ENCODE measurements at places on chromosomes 11 and 22.

- DNase-seq = no peak
Measured at GRCh38 chr11:66875378-66875777, 18.5 kb downstream of the LRFN4 start.

GRCh38 chr22:25555586-25555985, 8.9 kb upstream of the GRK3 start:
- DNase-seq = no peak

GRCh38 chr11:40924915-40925314, 534.5 kb downstream of the LRRC4C start:
- DNase-seq = no peak

DNA sequence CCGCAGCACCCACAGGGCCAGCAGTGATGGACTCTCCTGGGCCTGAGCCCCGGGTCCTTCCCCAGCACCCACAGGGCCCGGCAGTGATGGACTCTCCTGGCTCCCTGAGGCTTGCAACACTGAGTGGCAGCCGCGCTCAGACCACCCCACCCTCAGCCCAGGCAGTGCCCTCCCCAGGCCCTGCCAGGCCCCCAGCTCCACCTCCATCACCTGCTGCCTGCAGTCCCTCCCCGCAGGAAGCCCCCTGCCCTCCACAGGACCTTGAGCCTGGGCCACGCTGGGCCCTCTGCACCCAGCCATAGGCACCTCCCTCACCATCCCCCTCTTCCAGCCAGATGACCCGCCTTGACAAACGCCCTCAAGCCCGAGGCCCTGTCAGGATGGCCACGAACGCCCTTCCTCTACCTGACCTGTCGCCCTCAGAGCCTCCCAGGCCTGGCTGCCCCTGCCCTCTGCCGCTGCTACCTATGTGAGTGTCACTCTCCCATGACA, 11.4 kb downstream of the ALG12 start:
- no peak for DNase-seq

DNA sequence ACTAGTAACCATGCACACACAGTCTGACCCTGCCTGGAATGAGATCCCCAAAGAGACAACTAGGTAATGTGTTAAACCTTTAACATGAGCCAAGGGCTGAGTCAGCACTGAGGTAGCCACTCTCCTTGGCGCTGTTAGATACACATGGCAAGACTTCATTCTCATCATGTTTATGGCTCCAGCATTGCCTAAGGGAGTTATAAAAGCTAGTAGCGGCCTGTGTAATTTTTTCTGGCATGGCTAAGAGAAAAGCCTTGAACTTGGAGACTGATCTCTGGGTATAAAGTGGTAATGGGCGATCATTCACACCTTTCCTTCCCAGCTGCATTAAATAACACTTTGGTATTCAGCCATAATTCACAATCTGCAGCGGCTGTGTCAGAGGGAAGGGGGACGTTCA, 779.7 kb upstream of the LRRC4C start:
- no peak for DNase-seq

DNA sequence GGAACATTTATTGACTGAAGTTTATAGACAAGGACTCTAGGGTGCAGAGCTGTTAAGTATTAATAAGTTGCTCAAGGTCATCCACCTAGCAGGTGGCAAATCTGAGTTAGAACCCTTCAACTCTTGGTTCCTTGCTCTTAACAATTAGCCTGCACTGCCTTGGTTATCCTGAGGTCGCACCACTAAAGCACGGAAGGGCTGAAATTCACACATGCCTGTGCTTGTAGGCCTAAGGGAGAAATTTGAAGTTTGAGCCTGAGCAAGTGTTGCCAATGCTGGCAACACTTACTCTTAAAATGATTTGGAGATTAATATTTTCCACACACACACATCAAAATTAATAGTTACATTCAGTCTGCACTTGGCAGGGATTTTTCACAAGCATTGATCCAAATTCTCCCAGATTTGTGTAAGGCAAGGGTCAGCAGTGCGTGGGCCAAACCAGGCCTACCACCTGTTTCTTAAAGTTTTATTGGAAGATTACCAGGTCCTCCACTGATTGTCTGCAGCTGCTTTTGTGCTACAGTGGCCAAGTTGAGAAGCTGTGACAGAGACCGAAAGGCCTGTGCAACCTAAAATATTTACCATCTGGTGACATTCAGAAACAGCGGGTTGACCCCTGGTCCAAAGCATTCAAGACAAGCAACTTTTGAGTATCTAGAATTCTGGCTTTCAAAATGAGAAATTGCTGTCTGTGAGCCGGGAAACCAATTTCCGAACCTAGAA, 16.3 kb downstream of the APOL5 start:
- DNase-seq = no peak

DNA sequence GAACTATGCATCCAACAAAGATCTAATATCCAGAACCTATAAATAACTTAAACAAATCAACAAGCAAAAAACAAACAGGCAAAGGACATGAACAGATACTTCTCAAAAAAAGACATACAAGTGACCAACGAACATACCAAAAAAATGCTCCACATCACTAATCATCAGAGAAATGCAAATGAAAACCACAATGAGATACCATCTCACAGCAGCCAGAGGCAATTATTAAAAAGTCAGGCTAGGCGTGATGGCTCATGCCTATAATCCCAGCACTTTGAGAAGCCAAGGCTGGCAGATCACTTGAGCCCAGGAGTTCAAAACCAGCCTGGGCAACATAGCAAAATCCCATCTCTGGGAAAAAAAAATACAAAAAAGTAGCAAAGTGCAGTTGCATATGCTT, 10.7 kb downstream of the SAA4 start:
- DNase-seq = no peak

DNA sequence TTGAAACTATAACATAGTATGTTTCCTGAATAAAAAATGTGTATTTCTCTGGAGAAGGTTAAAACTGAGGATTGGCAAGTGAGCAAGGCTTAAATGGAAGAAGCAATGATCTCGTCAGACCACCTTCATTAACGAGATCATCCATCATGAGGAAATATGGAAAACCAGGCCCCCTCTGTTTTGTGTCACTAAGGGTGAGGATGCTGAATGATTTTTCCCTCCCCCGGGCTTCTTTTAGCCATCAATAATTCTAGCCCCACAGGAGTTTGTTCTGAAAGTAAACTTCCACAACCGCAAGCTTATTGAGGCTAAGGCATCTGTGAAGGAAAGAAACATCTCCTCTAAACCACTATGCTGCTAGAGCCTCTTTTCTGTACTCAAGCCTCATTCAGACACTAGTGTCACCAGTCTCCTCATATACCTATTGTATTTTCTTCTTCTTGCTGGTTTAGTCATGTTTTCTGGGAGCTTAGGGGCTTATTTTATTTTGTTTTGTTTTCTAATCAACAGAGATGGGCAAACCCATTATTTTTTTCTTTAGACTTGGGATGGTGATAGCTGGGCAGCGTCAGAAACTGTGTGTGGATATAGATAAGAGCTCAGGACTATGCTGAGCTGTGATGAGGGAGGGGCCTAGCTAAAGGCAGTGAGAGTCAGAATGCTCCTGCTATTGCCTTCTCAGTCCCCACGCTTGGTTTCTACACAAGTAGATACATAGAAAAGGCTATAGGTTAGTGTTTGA, 5.8 kb upstream of the HBE1 start:
- no peak for DNase-seq

- no peak for DNase-seq
Measured at GRCh38 chr11:35523331-35523768, 2.1 kb downstream of the PAMR1 start.

- DNase-seq = no peak
Measured at GRCh38 chr11:45057938-45058646, 88.3 kb upstream of the PRDM11 start.

DNA sequence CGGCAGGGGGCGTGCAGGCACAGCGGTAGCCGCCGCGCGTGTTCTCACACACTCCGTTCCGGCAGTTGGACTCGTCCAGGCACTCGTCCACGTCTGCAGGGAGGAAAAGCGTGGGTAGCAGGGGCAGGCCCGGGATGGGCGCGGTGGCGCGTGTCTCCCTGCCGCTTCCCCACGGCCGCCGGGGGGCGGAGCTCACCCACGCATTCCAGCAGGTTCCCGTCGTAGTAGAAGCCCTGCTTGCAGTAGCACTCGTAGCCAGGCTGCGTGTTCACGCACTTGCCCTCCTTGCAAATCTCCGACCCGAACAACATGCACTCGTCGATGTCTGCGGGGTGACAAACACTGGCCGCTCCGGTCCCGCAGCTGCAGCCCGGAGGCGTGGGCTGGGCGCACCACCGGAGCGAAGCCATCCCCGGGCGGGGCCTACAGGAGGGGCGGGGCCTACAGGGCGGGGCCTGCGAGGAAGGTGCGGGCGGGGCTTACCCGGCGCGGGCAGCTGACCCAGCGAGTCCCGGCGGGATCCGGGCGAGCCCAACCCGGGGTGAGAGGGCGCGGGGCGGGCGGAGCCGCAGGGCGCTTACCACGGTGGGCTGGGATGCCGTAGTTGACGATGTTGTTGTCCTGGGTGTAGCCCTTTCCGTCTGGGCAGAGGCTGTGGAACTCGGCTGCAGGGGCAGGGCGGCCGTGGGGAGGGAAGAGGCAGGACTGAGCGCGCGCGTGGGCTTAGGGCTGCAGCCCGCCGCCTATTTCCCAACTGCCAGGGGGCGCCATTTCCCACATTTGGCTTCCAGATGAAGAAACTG, 15.6 kb downstream of the SCYL1 start:
- DNase-seq = peak; percentile 94

- DNase-seq = peak; percentile 50
Measured at GRCh38 chr11:120771551-120772060, 252.3 kb upstream of the TBCEL start.

GRCh38 chr11:86395061-86395551, 20.4 kb downstream of the CCDC81 start:
- DNase-seq = peak; percentile 53

DNA sequence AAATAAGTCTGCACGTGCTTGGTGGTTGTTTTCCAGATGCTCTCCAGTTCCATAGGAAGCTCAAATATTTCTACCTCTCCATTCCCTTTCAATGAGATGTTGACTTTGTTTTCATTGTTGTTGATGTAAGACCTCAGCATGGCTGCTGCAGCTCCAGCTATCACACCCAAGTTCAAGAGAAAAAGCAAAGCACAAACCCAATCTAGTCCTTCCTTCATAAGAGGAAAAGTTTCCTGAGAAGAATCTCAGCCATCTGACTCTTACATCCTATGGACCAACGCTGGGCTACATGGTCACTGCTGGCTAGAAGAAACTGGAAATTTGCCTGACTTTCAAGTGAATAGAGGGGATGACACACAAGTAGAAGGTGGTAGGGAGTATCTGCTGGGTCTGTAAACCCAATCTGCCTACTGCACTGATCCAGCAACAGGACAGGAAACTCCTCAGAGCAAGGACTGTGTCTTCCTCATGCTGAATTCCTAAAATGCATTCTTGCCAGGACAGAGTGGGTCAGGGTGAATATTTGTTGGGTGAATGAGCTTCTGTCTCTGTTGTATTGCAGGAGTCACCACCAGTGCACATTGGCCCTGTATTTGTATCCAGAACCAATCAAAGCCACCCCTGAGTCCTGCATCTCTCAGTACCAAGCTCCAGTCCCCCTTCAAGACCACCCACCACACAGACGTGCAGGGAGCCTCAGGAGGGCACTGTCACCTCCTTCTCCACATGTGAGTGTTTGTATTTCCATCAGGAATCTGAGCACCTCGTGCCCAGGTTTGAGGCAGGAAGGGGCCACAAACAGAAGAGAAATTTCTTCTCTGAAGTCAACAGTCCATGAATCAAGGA, 118.0 kb upstream of the IGLL5 start:
- no peak for DNase-seq

DNA sequence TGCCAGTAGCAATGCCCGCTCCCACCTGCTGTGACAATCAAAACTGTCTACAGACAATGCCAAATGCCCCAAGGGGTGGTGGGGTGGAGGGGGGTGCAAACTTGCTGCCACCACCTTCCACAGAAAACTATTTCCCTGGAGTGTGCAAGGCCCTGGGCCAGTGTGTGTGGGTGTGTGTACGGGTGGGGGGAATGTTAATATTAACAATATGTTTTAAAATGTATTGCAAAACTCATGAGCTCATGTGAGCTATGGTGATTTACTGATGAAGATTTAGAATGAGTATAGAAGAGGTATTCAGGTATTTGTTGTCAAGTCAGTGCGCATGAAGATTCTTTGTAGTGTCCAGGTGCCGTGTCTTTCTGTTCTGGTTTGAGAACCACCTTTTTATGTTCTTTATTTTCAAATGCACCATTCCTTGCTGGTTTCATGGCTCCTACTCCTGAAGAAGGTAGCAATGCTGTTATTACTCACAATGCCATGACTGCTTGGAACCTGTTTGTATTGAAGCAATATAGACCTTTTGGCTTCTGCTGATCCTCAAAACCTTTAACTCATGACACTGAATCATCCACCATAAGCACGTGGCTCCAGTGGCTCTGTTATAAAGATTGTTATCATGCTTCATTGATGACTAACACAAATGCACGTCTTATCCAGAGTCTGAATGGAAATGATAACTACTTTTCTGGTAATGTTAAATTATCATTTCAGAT, 29.9 kb upstream of the AQP11 start:
- DNase-seq = no peak

- DNase-seq = no peak
Measured at GRCh38 chr11:11555208-11555607, 66.6 kb downstream of the GALNT18 start.

DNA sequence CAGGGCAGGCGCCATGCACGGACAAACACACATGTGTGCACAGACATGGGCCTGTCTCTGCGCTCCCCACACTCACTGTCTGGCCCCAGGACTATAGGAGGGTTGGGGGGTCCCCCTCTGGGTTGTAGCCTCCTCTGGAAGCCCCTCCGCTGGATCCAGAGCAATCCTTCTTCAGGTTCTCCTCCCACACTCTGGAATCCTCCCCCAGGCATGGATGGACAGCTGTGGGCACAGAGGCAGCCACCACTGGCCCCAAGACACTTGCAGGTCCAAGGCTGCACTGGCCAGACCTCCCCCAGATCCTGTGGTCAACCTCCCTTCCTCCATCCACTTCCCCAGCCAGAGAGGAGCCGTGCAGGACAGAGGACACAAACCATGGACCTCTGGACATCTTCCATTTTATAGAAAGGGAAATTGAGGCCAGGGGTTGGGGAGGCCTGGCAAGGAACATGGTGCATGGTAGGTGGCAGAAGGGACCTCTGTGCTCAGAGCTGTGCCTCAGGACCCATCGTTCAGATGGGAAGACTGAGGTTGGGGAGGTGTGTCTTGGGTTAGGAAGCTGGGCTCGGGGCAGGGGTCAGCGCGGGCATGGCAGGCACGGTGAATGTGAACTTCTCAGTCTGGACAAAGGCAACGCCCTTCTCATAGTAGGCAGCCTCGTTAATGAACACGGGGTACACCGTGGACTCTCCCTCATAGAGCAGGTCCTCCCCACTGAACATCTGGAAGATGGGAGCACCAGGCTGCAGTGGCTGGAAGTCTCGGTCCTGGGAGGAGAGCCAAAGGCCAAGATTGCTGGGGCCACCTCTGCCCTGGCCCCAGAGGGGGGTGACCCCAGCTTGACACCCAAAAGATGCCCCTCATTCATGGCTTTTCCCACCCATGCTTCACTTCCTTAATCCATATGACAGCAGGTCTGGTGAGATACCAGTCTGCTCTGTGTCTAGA, 2.9 kb upstream of the TBX10 start:
- DNase-seq = no peak

GRCh38 chr11:44149651-44150050, 54.2 kb downstream of the EXT2 start:
- no peak for DNase-seq

Measured in H9 (cell line).